ENCODE measurements at places on chromosomes 4 and X.

DNA sequence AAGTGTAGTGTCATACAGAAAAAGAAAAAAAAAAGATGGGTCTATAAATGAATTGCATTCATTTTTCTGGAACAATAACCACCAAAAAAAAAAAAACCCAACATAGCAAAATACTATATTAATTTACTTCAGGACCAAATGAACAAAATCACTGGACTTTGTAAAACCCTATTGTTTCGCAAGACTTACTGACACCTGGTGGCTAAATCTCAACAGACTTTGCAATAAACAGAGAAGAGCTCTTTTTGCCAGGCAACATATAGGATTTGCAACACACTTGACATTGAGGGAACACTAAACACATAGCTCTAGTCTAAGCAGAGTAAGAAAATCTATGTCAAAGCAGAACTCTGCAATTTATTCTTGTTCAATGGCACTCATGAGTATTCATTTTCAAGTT lies 990.2 kb downstream of the STPG2 start:
- no peak for DNase-seq

DNA sequence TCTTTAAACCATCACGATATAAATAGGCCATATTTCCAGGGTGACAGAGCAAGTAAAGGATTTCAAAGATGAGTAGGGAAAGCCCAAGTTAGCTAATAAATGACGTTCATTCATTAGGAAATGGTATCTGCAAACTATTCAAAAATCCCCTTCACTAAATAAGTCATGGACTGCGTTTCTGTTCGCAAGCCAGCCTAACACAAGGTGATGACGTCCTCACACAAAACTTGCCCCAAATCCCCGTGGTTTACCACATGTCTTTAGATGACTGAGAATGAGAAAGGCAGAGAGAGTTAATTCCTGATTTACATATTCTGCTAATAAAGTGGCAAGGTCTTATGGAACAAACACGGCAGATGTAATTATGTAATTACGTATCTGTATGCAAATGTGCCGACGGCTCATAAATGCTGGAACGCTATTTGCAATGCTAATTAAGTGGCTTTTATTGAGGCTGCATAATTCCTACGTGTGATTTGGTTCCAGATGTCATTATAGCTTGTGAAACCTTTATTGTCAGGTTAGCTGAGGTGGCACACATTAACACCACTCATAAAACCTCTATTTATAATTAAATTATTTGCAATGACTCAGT lies 437.7 kb upstream of the FRG1 start:
- DNase-seq: no peak

DNA sequence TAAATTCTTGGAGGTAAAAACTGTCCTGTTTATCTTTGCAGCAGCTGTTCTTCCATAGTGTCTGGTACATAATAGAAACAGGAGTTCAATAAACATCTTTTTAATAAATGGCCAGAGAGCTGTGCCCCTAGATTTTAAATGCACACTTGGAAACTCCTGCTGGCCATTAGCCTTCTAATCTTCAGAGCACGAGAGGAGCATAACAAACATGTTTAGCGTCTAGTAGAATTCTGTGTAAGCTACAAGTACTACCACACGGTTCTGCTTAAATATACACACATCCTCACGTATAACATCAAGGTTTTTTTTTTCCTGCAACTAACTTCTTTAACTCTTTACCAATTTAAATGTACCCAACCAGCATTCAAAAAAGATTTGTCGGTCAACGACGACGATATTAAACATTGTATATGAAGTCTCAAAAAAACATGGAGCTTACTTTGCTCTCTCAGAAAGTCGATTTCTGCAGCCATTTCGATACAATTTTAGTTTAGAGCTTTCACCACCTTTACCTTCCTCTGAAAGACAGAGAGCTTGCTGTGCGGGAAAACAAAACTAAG lies 628 bp downstream of the SCLT1 start:
- DNase-seq: no peak

DNA sequence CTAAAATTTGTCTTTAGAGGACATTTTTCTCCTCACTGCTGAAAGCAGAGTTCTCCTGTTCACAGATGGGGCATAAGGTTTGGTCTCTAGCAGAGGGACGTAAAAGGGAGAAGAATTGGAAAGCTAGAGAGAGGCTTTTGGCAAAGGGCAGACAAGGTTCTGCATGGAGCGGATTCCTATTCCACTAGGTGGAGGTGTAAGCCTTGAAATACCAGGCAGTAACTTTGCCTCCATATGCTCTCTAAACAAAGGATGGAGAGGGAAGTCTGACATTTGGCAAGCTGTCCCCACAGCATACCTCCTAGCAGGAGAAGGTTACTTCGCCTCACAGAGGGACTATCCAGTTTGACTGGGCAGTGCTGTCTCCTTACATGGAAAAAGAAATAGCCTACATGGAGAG lies 174.7 kb downstream of the DACH2 start:
- no peak for DNase-seq

GRCh38 chr4:30840571-30840970 lies 120.4 kb downstream of the PCDH7 start:
- DNase-seq: no peak

- no peak for DNase-seq
These were observed 207.2 kb upstream of the SLIT2 start for GRCh38 chr4:20044502-20044911.

DNA sequence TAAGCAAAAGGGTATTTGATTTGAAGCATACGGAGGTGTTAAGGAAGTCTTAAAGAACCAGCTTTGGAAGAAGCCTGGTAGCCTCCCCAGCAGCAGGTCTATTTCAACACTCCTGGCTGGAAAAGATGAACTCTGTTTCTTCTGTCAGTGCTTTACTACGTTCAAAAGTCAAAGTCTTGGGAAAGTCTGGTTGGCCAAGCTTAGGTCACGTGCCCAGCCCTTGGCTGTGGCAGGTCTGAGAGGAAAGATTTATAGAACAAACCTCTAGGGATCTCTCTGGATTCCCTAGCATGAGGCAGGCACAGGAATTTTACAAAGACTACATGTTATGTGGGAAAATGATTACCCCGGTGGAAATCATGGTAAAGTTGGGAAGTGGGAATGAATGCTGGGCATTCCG lies 8.6 kb upstream of the ARHGAP10 start:
- DNase-seq: no peak
